Activated T-cell treated with anti-CD3 and anti-CD28 coated beads, Interleukin-2, amount 50 U/mL, for 72 hours (primary cell): ENCODE measurements at places on chromosomes 11 and 22. TPM values are rescaled to one million over a fixed set of nuclear protein-coding genes. Genes with fewer than 3 reads are reported as not detected.

- H3K27me3 ChIP-seq: no peaks in the 10 kb centered on the region
- H3K36me3 ChIP-seq: no peaks in the 10 kb centered on the region
- H3K27ac ChIP-seq: no peak overlapping the region
- no peak overlapping the region for H3K4me3 ChIP-seq
- H3K4me1 ChIP-seq: peaks cover 28% of the 10 kb centered on the region
Measured at GRCh38 chr11:61700212-61700611, 20.0 kb downstream of the DAGLA start.

GRCh38 chr11:10490398-10491241 lies 35.6 kb downstream of the AMPD3 start:
- H3K4me3 ChIP-seq: no peak overlapping the region
- peaks cover 30% of the 10 kb centered on the region for H3K4me1 ChIP-seq
- H3K27me3 ChIP-seq: no peaks in the 10 kb centered on the region
- no peaks in the 10 kb centered on the region for H3K36me3 ChIP-seq

OR8D1 gene
- total RNA-seq: not detected

- no peaks in the 10 kb centered on the region for H3K27me3 ChIP-seq
- H3K4me3 ChIP-seq: no peak overlapping the region
- H3K27ac ChIP-seq: no peak overlapping the region
- no peak for DNase-seq
- H3K36me3 ChIP-seq: peaks cover 9% of the 10 kb centered on the region
- H3K4me1 ChIP-seq: no peaks in the 10 kb centered on the region
Measured at GRCh38 chr11:13701506-13701905, 33.0 kb downstream of the FAR1 start.

DNA sequence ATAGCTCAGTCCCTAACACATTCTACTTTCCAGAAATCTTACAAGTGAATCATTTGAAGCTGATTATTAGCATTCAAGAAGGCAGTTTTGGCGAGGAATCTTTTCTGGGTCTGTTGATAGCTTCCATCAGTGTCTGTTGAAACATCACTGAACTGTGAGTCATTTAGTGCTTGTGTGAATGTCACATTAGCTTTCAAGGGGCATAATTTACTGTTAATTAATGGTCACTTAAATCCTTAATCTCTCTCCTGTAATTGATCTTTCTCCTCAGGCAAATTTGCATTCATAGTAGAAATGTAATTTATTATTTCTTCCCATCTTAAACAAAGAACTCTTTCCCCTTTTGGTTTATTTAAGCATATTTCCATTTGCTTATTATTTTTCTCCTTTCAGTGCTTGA lies 2.6 kb downstream of the HTR3B start:
- peak overlapping the region; percentile 51 for H3K4me3 ChIP-seq
- peak overlapping the region; percentile 54 for H3K27ac ChIP-seq
- no peaks in the 10 kb centered on the region for H3K4me1 ChIP-seq
- DNase-seq: no peak
- H3K27me3 ChIP-seq: peaks cover 10% of the 10 kb centered on the region

EIF1AD gene
- total RNA-seq: 39.1 TPM

DNA sequence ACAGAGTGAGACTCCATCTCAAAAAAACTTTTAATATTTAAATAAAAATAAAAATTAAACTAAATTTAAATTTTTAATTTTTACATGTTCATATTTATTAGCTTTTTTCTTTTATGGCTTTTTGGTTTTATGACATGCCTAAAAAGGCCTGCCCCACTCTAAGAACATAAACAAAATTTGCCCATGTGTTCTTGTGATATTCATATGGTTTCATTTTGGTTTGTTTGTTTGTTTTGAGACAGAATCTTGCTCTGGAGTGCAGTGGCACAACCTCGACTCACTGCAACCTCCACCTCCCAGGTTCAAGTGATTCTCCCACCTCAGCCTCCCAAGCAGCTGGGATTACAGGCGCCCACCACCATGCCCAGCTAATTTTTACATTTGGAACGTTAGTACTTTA lies 27.7 kb downstream of the SUSD2 start:
- no peak overlapping the region for H3K27ac ChIP-seq
- no peaks in the 10 kb centered on the region for H3K27me3 ChIP-seq
- no peaks in the 10 kb centered on the region for H3K36me3 ChIP-seq

DNA sequence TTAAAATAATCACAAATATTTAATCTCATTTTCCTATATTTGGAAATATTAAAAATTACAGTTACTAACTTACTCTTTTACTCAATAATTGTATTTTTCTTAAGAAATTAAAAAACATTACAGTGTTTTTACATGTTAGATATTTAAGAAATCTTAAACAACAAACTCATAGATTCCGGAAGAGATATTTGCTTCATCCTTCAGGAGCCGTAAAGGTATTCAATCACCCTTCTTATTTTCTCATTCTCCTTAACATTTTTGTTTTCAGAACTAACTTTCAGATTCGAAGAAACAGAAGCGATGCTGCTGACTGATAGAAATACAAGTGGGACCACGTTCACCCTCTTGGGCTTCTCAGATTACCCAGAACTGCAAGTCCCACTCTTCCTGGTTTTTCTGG lies at the start of gene OR5D18:
Gene OR5D18 (plus strand): TSS at position 301 of the 400 bp plus-strand sequence. CDS start 0 bp downstream, at position 301.
- DNase-seq: no peak
- no peaks in the 10 kb centered on the region for H3K27me3 ChIP-seq
- no peak within 1 kb of the TSS for H3K27ac ChIP-seq
- H3K36me3 ChIP-seq: no peaks in the 10 kb centered on the region
- H3K4me3 ChIP-seq: no peak within 1 kb of the TSS

DNA sequence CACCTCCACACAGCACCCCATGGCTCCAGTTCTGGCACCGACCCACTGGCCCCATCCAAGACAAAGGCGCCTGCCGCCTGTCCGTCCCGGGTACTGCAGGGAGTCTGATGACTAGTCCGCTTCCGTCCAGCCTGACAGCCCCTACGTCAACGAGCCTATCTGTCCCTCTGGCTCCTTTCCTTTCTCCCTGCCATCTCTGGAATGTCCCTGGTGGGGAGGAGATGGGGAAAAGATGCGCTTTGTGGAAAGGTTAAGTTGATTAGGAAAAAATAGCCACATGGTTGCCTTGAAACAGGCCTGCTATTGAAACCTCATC lies 10.4 kb downstream of the PDGFB start:
- no peak for DNase-seq
- H3K4me1 ChIP-seq: peaks cover 64% of the 10 kb centered on the region
- H3K27me3 ChIP-seq: peaks cover 48% of the 10 kb centered on the region
- H3K36me3 ChIP-seq: no peaks in the 10 kb centered on the region
- no peak overlapping the region for H3K27ac ChIP-seq

DNA sequence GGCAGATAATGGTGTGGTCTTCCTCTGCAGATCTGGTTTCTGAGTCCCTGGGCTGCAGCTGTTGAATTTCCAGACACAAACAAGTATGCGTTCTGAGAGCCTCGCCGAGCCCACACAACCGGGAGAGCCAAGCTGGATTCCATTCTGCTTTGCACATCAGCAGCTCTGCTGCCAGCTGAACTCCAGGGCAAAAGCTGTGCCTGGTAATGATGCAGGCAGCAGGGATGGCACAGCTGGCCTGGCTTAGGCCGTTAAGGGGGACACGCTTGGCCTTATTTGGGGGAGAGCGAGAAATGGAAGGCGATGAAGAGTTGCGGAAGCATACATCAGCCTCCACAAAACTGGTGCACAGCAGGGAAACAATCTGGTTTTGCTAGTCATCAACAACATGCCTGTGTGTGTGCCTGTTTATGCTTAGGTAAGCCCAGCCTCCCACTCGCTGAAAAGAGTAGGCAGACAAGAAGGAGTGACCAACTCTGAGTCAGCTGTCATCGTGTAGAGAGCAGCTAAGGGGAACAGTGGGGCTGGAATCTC lies 25.1 kb downstream of the ADAMTS8 start:
- peaks cover 15% of the 10 kb centered on the region for H3K4me1 ChIP-seq
- peaks cover 20% of the 10 kb centered on the region for H3K27me3 ChIP-seq
- no peak overlapping the region for H3K4me3 ChIP-seq
- no peak for DNase-seq
